ENCODE measurements at places on chromosomes 11 and 22. TPM values are rescaled to one million over a fixed set of nuclear protein-coding genes. Genes with fewer than 3 reads are reported as not detected.

Gene CHORDC1
- total RNA-seq, result 74.5 TPM

Gene LIN7C
- 6.6 TPM for total RNA-seq

Gene JAM3
- total RNA-seq, result 4.0 TPM

Gene CEND1
- 2.3 TPM for total RNA-seq

Gene APOA1
- not detected for total RNA-seq

Gene MOGAT2
- total RNA-seq, result not detected

Gene WNT7B
- 82.3 TPM for total RNA-seq

Gene P2RX6
- total RNA-seq, result 1.2 TPM

Gene RASD2
- 0.80 TPM for total RNA-seq

Gene SAA4
- not detected for total RNA-seq

Gene RASSF10
- 2.5 TPM for total RNA-seq

Gene ALG8
- 63.8 TPM for total RNA-seq

Gene SRPRA
- 61.0 TPM for total RNA-seq

Gene DEPDC7
- 7.7 TPM for total RNA-seq

Gene NXPE2
- not detected for total RNA-seq

Gene TRIM48
- not detected for total RNA-seq

All from A549 treated with GW870086 at 1 μM for 4 hours (cell line).